ENCODE measurements at places on chromosomes 3 and 15. TPM values are rescaled to one million over a fixed set of nuclear protein-coding genes. Genes with fewer than 3 reads are reported as not detected.

DNA sequence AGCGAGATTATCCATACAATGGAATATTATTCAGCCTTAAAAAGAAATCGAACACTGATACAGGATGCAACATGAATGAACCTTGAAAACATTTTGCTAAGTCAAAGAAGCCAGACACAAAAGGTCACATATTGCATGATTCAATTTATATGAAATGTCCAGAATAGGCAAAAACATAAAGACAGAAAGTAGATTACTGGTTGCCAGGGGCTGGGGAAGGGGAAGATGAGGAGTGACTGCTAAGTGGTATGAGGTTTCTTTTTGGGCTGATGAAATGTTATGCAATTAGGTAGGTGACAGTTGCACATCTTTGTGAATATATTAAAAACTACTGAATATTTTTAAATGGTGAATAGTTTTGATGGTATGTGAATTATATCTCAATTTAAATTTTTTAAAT lies 38.3 kb downstream of the LRRFIP2 start:
- DNase-seq = no peak

GATA2 gene
- 31.4 TPM for total RNA-seq

CFAP91 gene
- total RNA-seq = 14.1 TPM

DNA sequence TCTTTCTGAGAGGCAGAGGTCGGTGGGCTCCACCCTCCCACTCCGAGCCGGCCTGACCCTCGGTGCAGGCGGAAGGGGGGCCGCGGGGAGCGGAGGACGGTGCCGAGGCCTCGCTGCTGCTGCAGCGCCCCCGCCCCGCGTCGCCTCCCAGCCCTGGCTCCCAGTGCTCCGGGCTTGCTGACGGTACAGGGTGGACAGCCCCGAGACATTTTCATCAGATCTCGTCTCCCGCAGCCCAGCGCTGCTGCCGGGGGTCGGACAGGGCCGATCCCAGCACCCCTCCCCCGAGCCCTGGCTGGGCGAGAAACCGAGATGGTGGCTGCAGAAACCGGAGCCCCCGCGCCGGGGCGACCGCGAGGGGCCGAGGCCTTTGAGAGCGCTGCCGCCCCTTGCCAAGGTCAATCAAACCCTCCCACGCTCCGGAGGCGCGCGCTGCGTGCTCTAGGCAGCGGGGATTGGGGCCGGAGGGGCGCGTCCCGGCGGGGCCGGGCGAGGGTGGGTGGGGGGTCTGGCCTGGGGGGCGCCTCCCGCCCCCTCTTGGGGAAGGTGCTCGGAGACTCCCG lies 42.5 kb downstream of the EPHB3 start:
- DNase-seq = peak; percentile 88

GRCh38 chr3:13049400-13049799 lies 23.8 kb downstream of the IQSEC1 start:
- DNase-seq = no peak

WDR49 gene
- total RNA-seq = 1.0 TPM

GRCh38 chr15:67035886-67036285 lies 29.5 kb upstream of the SMAD3 start:
- DNase-seq = no peak

DNA sequence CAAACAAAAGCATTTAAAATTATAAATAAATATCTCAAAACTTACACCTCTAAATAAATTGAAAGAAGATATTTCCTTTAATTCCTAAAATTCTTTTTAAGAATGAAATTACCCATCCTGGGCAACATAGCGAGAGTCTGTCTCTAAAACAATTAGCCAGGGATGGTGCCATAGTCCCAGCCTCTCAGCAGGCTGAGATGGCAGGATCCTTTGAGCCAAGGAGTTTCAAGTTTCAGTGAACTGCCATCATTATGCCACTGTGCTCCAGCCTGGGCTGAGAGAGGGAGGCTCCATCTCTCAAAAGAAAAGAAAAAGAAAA lies 25.4 kb downstream of the AADAC start:
- no peak for DNase-seq

CD80 gene
- total RNA-seq = 1.2 TPM

GRCh38 chr3:98343647-98344507 lies 9.8 kb upstream of the OR5K4 start:
- peak; percentile 66 for DNase-seq

DNA sequence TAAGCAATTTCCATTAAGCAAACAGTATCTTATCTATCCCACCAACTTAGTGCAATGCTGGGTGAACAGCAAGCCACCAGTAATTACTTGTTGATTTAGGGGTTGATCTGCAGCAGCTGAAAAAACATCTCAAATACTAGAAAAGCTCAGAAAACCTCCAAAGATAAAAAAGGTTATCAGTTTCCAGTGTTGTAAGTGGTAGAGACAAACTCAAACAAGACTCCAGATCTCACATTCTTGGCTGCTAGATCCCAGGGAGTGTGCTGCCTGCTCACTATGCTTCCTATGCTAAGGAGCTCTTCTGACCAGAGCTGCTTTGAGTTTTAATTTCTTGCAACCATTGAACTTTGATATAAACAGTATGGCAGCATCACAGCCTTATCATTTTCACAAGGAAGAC lies 11.3 kb downstream of the B3GALNT1 start:
- DNase-seq = no peak

DNA sequence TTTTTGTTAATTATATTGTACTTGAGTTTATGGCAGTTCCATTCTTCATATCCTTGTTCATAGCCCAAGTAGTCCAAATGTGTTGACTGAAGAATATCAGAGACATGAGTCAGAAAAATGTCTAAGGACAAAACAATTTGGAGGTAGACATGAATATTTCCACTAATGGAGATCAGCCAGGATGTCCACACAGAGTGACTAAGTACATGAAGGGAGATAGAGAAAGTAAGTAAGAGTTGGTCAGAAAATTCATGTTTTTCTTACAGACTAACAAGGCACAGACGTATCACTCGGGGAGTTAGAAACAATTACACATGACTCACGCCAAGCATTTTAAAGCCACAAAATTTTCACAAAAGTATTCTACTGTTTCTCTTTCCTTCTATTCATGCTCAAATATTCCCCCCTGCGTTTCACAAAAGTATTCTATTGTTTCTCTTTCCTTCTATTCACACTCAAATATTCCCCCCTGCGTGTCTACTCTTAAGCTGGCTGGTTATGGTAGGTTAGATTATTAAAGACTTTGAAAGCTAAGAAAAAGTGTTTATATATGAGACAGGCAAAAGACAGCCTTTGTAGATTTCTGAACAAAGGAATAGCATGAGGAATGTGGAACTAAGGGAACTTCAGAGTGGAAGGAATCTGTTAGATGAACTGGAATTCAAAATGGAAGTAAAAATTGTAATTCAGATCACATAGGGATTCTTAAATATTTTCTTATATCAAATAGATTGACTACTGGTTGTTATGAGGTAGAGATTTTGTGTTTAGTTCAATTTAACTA lies 648.7 kb upstream of the CCDC54 start:
- DNase-seq = no peak

DNA sequence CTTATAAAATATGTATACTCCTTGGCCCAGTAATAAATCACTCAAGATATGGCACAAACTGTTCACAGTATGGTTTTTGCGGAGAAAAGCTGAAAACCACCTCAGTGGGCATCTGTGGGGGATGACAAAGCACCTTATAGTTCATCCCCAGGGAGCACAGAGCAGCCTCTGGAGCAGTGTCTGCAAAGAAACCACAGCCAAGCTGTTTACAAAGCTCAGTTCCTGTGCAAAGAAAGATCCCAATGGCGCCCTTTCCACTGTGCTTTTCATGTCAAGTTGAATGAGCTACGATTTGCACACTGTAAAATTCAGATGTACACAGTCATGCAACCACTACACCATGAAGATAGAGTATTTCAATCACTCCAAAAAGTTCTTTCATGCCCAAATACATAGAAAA lies 2.5 kb upstream of the EFCC1 start:
- no peak for DNase-seq

DNA sequence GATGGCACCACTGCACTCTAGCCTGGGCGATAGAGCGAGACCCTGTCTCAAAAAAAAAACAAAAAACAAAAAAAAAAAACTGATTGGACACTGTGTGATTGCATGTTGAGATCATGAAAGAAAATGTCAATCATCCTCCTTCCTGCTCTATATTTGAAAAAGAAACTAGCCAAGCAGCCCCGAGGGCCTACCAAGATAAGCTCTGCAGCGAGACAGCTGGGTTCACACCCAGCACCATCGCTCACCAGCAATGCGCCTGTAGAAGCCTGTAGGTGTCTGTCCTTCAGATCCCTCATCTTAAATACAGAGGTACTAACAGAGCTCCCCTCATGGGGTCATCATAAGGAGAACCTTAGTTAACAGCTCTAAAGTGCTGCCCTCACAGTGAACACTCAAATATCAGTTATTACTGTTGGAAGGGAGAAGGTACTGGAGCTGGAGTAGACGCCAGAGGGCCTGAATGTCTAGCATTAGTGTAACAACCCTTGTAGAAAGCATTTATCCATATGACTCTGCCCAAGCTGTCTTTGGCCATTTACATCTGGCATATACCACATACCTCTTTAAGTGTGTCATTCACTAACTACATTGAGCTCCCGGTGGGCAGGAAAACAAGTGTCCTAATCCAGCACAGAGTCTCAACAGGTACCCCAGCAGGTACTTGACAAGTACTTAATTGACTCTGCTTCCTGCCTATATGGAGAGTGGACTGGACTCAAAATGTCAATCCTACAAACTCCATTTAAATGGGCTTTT lies 22.9 kb downstream of the MYLK start:
- no peak for DNase-seq

DNA sequence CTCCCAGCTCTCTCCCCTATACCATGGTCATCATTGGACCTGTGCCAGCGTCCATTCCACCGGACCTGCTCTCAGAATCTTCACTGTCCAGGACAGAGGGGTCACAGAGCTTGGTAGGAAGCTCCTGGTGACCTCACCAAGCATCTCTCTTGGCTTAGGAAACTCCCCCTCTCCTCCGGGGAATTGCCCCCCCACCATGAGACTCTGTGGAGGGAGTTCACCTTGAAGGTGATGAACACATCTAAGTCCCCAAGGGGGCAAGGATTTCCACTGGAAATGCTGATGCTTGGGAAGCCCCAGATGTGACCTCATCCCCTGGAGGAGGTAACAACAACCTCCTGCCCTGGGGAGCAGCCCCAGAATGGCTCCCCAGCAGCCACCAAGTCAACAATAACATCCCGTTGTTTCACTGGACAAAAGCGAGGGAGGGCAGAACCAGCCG lies 3.2 kb downstream of the SEMA7A start:
- no peak for DNase-seq

All from kidney (tissue), 22 donors.